Activated naive CD4-positive, alpha-beta T cell treated with anti-CD3 and anti-CD28 coated beads, Interleukin-2, amount 50 U/mL, for 16 hours (primary cell): ENCODE measurements at places on chromosomes 6 and 20.

- DNase-seq = no peak
Measured at GRCh38 chr6:121339639-121340226, 5.5 kb upstream of the TBC1D32 start.

DNA sequence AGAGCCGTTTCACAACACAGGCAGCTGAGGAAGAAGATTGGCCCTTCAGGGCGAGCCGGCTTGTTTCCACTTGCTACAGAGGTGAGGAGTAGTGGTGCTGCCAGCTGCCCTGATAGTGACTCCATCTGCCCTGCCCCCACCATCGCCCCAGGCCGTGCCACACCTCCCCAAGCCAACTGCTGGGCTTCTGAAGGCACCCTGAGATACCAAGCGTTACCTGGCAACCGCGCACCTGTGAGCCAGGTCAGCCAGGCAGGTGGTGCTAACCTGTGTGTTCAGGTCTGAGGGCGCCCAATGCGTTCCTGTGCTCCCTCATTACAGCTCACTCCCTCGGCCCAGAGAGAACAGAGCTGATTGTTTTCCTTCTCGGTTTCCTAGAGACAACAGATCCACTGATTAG lies 299.1 kb upstream of the ID4 start:
- no peak for DNase-seq

DNA sequence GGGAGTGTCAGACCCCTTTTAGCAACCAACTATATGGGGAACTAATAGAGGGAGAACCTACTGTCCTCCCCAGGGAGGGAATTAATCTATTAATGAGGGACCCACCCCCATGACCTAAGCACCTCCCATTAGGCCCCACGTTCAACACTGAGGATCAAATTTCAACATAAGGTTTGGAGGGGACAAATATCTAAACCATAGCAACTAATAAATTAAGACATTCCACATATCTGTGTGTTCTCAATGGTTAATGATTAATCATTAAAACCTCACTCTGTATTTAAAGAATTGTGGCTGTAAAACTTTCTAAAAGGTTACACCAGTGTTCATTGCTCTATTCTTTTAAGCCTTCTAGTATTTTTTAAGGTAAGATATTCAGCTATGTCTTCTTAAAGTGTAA lies 500.4 kb upstream of the SULF2 start:
- no peak for DNase-seq

- DNase-seq = no peak
Measured at GRCh38 chr6:13235339-13235738, 93.0 kb downstream of the TBC1D7 start.

- no peak for DNase-seq
Measured at GRCh38 chr6:9977411-9977810, 437.5 kb downstream of the TFAP2A start.

DNA sequence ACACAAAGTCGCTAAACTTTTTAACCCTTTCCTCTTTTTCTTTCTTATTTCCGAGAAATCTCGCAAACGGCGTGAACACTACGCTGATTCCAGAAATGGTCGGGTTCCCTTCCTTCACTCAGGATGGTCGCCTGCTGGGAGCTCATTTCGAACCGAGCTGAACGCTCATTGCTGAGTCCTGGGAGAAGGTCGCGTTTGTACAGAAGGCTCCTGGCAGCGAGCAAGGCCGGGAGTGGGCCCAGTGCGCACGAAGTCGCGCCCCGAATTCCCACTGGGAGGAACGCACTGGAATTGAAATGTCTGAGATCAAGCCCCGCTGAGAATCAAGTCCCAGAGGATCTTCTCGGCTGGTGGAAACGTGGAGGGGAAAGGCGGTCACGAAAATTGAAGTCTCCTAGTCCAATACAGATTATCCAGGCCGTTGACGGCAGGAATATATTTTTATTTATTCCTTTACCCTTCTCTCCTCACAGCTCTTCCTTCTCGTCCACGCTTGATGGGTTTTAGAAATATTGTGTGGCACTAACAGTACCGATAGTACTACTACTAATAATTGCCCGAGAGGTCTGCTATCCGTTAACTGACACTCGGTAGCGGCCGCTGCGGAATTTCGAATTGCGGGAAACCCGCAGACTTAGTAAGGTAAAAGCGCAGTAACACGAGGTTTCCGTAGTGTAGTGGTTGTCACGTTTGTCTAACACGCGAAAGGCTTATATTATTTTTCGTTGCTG lies 207.2 kb upstream of the ZNF184 start:
- DNase-seq = no peak

DNA sequence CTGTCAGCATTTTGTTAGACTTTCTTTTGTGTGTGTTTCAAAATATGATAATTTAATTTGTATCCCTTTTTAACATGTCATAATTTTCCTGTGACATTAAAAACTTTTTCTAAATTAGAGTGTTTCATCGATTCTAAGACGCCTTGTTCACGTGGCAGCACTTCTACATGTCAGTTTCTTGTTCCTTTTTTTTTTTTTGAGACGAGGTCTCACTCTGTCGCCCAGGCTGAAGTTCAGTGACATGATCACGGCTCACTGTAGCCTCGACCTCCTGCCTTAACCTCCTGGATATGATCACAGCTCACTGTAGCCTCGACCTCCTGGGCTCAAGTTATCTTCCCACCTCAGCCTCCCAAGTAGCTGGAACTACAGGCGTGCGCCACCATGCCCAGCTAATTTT lies 27.6 kb upstream of the ADRM1 start:
- DNase-seq = no peak

GRCh38 chr6:82259389-82259788 lies 11.8 kb upstream of the IBTK start:
- no peak for DNase-seq

GRCh38 chr6:140572129-140572528 lies 1197.7 kb upstream of the CITED2 start:
- no peak for DNase-seq

DNA sequence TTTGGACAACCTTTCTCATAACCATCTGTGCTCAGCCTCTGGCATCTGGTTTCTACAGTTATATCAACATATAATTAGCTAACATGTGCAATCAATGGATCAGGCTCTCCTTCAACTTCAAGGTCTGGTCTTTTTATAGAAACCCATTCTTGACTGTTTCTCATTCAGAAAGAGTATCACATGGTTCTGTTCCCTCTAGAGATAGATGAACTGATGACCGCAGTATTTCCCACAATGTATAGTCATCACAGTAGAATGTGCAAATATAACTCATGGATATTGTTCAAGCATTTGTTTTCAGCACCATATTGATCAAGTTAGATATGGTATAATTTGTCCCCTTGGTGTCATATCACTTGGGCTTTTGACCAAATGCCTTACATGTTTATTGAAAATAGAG lies 656.2 kb downstream of the FRK start:
- DNase-seq = no peak

DNA sequence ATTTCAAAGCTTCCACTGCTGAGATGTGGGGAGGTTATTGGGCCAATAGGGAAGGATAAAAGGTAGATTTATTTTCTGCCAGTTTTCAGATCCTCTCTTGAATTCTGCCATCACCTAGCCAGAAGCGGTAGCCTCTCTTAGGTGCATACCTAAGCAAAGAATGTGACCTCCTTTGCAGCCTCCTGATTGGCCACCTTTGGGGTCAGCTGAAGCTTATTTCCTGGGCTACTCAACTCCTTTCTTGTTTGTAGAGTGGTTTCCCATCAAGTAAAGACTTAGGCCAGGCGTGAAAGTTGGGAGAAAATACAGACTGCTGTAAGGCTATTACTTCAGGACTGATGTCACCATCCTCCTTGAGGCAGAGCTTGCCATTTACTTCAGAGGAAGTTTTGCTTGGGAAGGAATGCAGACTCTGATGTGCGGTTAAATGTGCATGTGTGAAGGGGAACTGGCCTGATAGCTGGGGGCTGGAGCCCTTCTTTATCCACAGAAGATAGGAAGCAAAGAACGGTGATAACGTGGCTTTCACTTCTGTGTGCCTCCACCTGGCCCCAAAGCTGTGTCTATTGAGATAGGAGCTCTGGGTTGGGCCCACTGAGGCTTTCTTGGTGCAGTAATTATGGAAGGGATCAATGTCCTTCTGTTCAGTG lies 70.1 kb downstream of the TRMT11 start:
- no peak for DNase-seq

DNA sequence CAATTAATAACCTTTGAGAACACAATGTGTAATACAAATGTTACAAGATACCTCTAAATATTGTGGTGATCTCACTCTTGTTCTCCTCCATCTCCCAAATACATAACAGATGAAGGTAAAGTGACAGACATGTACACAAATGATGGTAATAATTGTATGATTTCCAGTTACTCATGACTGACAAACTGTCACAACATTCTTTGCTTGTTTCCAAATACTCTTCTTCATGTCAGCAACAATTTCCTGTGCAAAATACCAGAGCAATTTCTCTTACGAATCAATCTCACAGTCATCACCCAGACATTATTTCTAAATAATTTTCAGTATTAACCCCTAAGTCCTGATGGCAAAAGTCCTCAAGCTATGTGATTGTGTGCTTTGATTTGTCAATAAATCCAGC lies 92.9 kb downstream of the RPS12 start:
- no peak for DNase-seq

GRCh38 chr6:18280084-18280483 lies 15.8 kb upstream of the DEK start:
- DNase-seq = no peak

DNA sequence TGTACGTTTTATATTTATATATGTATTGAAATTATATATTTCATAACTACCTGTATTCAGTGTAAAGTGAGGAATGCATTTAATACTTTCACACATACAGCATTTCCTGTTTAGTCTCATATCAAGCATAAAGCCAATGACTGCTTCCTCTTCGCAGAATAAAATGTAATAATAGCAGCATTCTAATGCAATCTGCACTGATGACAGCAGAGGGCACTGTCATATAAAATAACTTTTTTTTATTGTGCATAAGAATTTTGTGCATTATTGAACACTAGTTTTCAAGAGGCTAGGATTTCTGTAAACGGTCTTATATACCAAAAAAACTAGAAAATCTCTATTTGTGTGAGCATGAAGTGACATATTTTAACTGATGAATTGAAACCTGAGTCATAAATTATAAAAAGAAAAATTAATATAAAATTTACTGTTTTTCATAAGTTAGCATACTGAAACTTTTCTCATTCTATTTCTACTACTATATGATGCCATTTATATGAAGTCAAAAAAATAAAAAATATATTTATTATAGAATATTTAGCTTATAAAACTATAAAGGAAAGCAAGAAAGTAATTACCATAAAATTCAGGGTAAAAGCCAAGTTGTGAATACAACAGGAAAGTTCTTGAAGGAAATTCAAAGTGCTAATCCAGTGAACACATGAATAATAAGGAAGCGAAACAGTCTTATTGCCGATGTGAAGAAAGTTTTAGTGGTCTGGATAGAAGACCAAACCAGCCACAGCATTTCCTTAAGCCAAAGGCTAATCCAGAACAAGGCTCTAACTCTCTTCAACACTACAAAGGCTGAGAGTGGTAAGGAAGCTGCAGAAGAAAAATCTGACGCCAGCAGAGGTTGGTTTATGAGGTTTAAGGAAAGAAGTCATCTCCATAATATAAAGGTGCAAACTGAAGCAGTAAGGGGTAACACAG lies 36.3 kb downstream of the RNF146 start:
- DNase-seq = peak; percentile 42
